Fibroblast of skin of left quadriceps (primary cell): ENCODE measurements at places on chromosomes 4 and X.

- no peak for DNase-seq
These were observed 2.5 kb downstream of the PABPC1L2A start for GRCh38 chrX:73076838-73077237.

DNA sequence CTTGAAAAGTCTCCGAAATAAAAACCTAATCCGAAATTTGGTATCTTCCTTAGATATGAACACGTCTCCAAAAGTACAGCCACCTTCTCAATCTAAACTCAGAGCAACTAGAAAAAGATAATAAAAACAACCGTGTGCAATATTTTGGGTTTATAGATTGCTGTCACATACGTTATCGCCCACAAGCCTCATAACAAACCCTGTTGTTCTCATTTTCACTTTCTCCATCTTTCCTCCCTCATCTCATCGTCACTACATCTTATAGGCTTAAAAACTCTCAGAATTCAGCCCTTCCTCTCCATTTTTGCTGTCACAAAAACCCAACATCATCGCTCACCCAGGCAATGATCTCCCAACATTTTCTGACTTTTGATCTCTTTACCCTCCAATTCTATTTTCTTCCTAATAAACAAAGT lies 448 bp upstream of the SCFD2 start:
- no peak for DNase-seq

DNA sequence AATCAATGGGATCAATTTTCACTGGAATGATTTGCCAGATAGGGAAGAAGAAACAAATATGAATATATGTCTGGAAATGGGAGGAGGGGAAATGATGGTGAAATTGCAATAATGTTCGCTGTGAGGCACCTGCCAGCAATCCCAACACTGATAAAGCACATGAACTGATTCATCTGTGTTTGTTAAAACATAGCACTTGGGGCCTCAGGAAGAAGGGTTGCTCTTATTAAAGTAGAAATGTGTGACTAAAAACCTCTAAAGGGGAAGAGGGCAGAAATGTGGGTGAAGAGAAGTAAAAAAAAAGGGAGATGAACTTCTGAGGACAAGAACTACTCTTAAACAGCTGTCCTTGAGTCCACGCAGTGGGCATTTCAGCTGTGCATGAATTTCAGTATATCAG lies 101.4 kb downstream of the C4orf51 start:
- DNase-seq: no peak

- no peak for DNase-seq
These were observed 6.0 kb downstream of the CXCL2 start for GRCh38 chr4:74092957-74093356.

DNA sequence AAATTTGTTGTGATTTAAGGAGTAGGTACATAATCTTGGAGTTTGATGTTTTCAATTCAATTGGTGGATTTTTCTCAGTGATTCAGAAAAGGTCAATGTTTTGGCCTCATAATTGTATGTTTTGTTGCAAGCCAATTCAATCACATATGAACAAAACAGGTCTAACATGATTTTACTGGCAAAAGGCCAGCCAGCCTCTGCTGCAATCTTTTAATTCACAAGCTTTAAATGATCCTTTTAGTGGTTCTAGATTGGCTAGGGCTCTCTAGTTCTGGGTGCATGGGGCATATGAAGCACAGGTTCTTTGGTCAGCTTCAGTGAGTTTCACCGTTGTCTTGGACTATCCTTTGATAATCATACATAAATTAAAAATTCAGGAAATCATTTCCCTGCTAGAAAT lies 19.2 kb upstream of the SLC6A14 start:
- DNase-seq: no peak

DNA sequence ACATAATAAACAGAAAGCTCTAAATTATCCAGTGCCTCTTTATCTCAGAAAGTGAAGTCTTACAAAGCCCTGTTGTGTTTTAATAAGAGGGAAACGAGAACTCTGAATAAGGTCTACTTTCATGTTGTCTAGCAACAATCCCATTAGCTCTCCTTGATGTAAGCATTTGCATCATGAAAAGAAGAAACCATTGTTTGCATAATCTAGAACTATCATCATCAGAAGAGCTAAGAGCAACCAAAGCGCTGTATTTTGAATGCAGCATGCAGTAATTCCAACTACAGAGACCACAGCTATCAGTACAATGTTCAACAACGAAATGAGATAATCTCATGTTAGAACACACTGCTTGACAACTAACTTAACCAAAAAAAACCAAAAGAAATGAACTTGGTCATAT lies 257.1 kb downstream of the CAMK2D start:
- no peak for DNase-seq

GRCh38 chr4:95272797-95273196 lies 276.0 kb downstream of the UNC5C start:
- DNase-seq: no peak
